Fibroblast of skin of abdomen (primary cell): ENCODE measurements at places on chromosomes 11 and 22.

DNA sequence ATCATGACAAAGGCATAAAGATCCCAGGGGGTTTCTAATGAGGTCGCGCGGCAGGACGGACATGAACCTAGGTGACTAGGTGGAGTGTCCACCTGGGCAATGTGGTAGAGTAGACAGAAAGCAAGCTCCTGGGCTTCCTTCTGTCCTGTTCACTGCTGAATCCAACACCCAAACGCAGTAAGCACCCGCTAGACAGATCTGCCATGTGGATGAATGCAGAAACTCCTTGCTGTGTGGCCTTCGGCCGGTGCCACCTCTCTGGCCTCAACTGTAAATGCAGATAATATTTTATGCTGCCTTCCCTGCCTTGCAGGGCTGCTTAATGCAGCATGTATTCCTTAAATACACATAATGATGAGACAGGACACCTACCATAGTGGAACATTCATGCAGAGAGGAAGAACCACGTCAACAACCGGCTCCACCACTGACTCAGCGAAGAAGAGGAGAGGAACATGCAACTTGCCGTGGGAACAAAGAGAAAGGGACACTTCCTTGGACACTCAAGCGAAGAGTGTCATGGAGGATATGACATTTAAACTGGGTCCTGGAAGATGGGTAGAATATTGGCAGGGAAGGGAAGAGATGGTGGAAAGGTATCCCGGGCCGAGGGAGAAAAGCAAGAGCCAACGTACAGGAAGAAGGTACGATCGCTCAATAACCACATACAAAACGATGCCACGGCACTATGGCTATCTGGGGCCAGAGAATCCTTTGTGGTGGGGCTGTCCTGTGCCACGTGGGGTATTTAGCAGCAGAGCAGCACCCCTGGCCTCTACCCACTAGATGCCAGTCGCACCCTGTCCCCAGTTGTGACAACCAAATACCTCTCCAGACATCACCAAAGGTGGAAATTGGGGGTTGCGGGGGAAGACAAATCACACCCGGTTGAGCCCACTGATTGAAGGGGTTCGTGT lies 30.8 kb downstream of the MYH9 start:
- no peak for DNase-seq

DNA sequence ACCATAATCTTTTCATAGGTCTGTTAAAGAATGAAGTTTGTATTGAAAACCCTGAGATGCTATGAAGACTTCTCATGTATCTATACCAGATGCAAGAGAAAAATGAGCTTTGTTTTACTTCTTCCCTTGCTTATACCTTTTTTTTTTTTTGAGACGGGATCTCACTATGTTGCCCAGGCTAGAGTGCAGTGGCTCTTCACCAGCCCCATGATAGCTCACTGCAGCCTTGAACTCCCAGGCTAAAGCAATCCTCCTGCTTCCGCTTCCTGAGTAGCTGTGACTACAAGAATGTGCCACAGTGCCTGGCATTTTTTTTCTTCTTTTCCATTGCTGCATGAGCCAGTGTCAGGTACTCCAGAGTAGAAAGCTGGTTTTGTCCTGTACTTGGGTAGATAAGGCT lies 10.8 kb downstream of the CEP295 start:
- DNase-seq = no peak

GRCh38 chr11:20163783-20164481 lies 3.7 kb upstream of the DBX1 start:
- no peak for DNase-seq

DNA sequence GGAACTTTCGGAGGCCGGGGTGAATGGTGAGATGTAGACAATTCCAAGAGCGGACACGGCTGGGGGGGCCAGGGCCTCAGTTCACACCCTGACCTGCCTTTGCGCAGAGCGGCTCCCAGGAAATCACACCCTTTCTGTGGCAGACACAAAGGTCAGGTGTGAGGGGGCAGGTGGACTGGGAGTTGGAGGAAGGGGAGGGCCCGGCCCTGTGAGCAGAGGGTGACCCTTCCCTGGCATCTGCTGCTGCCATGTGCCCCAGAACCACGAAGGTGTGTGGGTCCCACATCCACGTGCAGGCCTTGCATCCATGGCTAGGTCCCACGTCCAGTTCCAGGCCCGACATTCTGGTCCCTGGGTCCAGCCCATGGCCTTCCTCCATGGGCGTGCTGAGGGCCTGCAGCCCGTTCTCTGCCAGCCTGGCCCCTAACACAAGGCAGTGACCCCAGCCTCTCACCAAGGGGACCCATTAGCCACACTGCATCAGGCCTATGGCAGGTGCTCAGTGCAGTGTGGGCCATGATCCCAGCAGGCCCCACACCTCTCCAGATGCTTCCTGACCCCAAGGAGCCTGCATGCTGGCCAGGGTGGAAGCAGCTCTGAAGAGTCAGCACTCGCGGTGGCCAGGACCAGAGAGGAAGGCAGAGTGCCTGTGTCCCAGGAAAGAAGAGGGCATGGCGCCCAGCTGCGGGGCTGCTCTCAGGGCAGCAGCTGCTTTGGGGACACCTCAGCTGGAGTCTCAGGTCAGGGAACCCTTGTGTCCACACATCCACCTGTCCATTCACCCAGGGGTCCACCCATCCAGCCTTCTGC lies 18.9 kb upstream of the PIM3 start:
- no peak for DNase-seq

DNA sequence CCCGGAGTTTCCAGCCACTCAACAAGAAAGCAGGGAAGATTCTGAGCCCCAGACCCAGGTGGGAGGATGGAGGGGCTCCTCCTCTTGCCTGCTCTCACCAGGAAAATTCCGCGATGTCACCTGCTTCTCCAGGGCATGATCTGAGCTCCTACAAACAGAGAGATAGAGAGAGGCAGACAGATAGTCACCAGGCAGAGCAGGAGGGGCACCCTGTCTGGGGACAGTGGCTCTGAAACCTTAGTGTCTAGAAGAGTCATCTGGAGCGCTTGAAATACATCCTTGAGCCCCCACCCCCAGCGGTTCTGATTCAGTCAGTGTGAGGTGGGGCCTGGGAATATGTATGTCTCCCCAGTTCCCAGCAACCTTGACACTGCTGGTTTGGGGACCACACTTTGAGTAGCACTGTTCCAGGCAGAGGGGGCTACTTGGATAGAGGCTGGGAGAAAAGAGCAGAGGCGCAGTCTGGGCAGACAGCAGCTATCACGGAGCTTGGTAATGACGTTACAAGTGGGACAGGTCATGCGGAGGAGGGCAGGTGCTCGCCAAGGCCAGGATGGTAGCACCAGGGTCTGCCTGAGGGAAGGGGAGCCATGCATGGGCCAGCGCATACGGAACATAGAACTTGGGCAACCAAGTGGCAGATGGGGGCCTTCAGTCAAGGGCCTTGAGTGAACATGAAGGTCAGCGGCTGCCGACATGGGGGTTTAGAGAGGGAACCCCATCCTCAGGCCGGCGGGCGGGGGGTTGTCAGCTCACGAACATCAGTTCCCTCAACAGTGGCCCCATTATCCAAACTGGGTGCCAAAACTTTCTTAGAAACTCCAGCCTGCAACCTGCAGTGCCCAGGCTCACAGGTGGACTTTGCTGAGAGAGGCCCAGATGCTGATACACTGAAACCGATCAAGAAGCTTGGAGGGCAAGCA lies 60.9 kb upstream of the MYEOV start:
- DNase-seq = no peak

- no peak for DNase-seq
Observed at GRCh38 chr22:28425211-28425610, 254.4 kb downstream of the TTC28 start.

DNA sequence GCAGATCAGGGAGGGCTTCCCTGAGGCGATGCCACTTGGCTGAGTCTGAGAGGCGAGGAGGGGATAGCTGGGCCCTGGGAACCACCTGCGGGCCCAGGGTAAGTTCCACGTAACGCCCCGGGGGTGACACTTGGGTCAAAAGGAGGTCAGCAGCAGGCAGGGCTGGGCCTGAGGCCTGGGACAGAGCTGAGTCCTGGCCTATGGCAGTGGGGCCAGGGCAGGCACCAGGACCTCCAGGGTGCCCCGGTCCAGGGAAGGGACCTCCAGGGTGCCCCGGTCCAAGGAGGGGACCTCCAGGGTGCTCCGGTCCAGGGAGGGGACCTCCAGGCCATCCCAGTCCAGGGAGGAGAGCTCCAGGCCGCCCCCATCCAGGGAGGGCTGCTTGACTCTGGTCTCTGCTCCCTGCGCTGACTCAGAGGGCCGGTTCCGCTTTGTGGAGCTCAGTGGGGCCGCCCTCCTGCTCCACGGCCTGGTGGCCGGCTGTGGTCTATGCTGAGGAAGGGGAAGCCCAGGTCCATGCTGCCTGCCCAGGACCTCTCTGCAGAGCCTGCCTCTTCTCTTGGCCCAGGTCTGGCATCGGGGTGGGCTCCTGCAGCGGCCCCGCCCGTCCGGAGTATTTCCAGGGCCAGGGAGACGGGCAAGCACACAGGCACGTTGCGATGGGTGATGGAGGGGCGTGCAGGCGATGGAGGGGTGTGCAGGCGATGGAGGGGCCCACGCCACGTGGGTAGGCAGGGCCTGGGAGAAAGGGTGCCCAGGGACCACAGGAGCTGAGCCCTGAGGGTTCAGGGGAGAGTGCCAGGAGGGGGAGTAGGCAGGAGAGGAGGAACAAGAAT lies 19.5 kb upstream of the WNT7B start:
- peak; percentile 56 for DNase-seq

DNA sequence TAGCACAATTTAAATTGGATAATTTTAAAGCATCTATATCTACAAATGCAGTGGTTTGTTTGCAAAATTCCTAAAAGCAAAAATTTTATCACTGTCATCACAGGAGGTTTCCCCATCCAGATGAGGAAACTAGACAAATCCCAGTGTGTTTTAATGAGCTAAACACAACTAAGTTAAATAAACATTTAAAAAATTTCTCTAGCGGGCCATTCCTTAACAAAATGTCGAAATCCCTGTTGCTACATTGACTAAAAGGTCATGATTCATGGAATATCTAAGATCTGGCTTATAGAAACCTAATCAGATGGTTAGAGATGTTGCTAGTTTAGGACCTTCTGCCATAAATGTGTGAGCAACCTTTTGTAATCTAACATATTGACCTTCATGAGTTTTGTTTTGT lies 107.3 kb upstream of the BDNF start:
- peak; percentile 14 for DNase-seq

- peak; percentile 76 for DNase-seq
Observed at GRCh38 chr11:82858556-82859091, 41.6 kb downstream of the PRCP start.

DNA sequence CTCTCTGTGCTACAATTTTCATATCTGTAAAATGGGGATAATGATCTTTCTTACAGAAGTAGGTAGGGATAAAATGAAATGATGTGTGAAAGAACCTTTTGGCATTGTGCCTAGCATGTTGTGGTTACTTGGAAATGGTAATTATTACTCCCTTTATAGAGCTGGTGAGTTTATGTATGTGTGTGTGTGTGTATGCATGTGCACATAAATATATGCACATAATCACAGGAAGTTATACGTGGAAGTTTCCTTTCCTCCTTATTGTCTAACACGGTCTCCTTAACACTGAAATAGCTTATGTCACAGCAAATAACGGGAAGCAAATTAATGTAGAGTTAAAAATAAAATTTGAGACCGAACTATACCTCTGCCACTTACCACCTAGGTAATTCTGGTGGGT lies 163.7 kb upstream of the ZBED5 start:
- DNase-seq = no peak

DNA sequence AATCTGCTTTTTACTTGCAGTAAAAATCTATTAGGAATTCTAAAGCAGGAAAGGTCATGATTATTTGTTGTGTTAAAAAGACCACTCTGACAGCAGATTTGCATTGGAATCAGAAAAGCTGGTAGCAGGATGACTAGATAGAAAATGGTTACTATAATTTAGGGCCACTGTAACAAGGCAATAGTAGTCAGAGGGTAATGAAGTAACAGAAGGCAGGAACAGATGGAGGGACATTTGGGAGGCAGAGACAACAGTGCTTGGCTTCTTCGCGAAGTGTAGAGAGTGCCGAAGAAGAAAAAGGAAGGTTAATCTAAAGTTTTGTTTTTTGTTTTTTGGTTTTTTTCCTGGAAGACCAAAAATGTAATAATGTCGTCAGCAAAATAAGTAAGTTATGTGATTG lies 129.8 kb upstream of the SLC5A12 start:
- DNase-seq = no peak

DNA sequence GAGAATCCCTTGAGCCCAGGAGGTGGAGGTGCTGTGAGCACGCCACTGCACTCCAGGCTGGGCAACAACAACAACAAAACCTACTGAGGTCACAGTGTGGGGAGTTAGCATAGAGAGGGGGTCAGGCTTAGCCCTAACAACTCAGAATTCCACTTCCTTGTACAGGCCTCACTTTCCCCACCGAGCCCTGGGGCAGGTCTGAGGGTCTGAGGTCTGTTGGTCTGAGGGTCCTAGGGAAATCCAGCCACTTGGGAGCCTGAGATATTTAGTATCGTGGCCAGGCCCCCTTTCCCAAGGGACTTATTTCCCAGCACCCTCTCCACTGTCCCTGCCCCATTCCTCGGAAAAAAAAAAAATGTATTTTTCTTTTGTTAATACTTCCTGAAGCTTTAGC lies 34.8 kb upstream of the HORMAD2 start:
- no peak for DNase-seq

DNA sequence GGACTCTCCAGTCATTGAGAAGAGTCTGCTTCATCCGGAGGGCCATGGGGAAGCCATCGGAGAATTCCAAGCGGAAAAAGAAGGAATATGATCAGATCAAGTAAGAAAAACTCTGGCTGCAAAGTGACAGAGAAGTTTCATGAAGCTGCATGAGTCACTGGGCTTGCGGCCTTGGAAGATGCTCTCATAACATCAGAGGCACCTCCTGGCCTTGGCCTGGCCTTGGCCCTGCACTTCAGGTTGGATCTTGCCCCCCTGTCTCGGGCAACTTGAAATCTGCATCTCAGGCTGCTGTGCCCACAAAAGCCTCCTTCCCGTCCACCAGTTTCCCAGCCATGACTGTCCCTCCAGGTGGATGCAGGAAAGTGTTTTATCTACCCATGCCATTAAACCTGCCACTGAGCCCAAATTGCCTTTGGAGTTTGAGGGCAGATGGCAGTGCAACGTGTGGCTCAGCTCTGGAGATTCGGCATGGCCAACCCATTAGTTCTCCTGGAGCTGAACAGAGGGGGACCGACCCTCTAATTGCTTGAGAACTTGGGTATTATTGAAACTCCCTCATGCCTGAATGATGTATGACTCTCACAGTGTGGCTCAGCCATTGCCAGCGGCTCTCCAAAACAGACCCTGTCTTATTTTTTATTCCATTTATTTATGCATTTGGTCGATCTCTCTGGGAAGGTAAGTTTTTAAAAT lies 66.7 kb downstream of the SEZ6L start:
- no peak for DNase-seq

DNA sequence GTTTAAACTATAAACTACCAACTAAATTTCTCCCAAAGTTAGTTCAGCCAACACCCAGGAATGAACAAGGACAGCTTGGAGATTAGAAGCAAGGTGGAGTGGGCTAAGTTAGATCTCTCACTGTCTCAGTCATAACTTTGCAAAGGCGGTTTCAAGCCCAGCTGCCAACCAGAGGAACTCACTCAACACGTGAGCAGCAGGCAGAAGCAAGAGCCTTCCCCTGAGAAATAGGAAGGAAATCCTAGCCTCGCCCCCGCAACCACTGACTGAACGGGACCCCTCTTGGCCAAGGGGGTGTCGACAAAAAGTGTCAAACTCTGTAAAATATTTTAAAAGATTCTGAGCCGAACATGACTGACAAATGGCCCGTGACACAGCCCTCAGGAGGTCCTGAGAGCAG lies 4.4 kb upstream of the KRTAP5-9 start:
- no peak for DNase-seq
